ENCODE measurements at places on chromosomes 4 and X.

DNA sequence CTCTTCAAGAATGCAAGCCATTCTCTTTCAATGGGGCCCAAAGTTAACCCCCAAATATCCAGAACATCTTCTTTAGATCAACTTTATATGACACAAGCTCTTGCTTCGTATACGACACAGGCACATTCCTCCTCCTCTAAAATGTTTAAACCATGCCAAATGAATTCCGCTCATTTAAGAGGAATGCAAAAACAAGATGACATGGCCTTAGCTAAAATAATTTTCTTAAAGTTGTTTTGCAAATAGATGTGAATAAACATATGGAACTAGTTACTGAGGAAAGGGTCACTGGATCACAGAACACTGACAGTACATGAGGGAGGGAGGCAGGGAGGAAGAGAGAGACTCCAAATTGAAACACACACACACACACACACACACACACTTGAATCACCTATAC is 97.4 kb downstream of the RASL11B start:
- no peak for DNase-seq

- no peak for DNase-seq
Observed at GRCh38 chr4:150181536-150181935, 103.3 kb downstream of the DCLK2 start.

GRCh38 chrX:15271757-15272156 is 1.9 kb upstream of the ASB9 start:
- no peak for DNase-seq

GRCh38 chr4:124703154-124703553 is 9.4 kb downstream of the ANKRD50 start:
- no peak for DNase-seq

DNA sequence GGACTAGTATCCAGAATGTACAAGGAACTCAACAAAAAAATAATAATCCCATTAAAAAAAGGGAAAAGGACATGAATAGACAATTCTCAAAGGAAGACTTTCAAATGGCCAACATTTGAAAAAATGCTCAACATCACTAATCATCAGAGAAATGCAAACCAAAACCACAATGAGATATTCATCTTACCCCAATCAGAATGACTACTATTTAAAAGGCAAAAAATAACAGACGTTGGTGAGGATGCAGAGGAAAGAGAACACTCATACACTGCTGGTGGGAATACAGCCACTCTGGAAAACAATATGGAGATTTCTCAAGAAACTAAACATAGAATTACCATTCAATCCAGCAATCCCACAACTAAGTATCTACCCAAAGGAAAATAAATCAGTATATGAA is 133.1 kb downstream of the KDR start:
- no peak for DNase-seq

DNA sequence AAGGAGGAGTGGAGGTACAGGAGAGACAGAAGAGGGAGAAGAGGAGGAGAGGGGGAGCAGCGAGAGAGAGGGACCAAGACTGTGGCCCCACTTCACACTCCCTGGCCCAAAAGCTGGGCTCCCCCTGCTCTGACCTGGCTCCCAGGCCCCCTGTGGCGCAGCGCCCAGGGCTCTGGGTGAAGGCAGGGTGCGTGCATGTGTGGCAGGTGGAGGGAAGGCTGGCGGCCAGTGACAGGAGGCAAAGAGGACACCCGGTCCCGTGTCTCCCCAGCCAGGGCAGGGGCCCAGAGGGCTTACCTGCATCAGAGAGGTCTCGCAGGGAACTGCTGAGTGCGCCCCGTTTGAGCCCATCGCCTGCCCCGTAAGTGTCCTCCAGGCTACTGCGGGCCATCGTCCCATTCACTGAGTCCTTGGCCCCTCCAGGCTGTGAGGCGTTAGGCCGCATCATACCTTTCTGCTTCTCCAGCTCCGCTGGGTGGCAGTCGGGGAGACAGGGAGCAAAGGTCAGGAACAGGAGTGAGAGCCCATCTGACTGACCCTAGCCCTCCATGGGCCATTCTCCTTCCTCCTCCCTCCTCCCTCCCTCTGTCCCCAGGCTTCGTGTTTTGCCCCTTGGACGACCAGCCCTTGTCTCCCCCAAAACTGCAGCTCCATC is 11.1 kb upstream of the KDM5C start:
- no peak for DNase-seq

GRCh38 chr4:147104768-147105167 is 159.1 kb upstream of the TTC29 start:
- no peak for DNase-seq

GRCh38 chr4:72375073-72375736 is 193.8 kb downstream of the ADAMTS3 start:
- DNase-seq: no peak

- DNase-seq: no peak
Observed at GRCh38 chr4:129839687-129840086, 743.7 kb downstream of the C4orf33 start.

- DNase-seq: no peak
Observed at GRCh38 chrX:124228849-124229248, 103.6 kb upstream of the TEX13D start.

- DNase-seq: no peak
Observed at GRCh38 chr4:41713768-41714167, 34.8 kb downstream of the PHOX2B start.

DNA sequence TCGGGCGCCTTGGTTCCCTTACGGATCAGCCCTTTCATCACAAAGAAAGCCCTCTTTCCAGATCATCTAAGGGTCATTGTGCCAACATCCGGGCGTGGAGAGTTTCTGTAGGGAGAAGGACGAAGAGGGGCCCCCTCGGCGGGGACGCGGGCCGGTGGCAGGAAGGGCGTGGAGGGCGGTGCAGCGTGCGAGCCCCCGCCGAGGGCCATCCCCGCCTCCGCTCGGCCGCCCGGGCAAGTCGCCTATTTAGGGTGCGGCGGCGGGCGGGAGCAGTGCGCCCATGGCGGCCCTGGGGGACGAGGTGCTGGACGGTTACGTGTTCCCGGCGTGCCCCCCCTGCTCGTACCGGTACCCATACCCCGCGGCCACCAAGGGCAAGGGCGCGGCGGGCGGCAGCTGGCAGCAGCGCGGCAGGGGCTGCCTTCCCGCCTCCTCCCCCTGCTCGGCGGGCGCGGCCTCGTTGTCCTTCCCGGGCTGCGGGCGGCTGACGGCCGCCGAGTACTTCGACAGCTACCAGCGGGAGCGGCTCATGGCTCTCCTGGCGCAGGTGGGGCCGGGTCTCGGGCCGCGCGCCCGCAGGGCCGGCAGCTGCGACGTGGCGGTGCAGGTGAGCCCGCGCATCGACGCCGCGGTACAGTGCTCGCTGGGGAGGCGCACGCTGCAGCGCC is at the start of gene ZAR1:
ZAR1 (plus strand) TSS at position 241 of the 668 bp plus-strand sequence; CDS start at position 281, 40 bp downstream.
- no peak for DNase-seq

- no peak for DNase-seq
Observed at GRCh38 chrX:42437211-42437610, 340.8 kb downstream of the PPP1R2C start.

DNA sequence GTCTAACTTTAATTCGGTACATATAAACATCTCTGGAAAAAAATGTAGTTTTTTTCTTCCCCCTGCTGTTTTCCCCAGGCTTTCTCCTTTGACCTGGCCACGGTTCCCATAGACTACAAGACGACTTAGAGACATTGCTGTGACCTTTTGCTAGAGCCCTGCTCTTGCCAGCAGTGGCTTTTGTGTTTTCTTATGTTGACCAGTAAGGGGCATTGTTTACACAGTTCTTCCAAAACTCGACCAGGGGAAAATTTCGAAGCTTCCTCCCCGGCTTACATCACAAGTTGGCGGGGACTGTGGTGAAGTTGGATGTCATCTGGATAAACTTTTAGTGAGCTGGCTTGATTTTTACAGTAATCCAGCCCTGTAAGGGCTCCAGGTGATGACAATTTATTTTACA is 9.3 kb downstream of the CCDC160 start:
- no peak for DNase-seq

DNA sequence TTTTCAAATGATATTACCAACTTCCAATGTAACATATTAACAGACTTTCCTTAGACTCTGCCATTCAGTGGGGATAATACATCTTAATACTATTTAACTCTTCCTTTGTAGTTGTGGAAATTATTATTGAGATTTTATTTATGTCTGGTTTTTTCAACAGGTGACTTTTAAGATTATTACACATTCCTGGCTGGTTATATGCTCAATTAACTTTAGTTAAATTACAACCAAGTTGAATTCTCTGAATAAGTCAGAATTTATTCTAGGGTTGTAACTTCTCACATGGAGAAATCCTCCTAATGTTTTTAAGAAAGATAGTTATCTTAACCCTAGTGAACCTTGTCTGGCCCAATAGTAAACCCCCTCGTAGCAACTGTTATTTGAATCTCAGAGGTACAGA is 107.3 kb downstream of the SLC10A6 start:
- DNase-seq: no peak

DNA sequence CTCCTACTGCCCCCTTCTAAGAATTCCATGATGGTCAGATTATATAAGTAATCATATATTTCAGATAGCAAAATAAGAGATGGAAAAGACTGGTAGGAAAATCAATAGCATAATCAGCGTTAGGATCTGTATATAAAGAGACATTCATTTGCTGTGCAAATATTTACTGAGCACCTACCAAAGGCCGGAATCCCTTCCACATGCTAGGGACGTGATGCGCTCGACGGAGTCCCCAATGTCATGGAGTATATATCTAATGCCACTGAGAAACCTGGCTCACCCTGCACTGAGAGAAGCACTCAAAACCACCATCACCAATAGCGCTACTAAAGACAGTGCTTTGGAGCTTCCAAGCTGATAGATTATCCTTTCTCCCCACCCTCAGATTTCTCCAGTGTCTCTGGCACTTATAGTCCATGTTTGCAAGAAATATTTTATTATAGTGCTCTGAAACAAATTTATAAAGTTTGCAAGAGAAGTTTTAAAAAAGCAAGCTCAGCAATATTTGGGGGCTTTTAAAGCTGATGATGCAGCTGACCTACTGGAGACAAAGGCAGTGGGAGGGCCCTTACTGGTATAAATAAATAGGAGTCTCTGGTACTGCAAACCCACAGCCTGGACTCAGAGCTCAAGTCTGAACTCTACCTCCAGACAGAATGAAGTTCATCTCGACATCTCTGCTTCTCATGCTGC is at the start of gene CXCL13:
CXCL13 (plus strand) TSS at position 611 of the 693 bp plus-strand sequence; CDS start at position 657, 46 bp downstream.
- no peak for DNase-seq

DNA sequence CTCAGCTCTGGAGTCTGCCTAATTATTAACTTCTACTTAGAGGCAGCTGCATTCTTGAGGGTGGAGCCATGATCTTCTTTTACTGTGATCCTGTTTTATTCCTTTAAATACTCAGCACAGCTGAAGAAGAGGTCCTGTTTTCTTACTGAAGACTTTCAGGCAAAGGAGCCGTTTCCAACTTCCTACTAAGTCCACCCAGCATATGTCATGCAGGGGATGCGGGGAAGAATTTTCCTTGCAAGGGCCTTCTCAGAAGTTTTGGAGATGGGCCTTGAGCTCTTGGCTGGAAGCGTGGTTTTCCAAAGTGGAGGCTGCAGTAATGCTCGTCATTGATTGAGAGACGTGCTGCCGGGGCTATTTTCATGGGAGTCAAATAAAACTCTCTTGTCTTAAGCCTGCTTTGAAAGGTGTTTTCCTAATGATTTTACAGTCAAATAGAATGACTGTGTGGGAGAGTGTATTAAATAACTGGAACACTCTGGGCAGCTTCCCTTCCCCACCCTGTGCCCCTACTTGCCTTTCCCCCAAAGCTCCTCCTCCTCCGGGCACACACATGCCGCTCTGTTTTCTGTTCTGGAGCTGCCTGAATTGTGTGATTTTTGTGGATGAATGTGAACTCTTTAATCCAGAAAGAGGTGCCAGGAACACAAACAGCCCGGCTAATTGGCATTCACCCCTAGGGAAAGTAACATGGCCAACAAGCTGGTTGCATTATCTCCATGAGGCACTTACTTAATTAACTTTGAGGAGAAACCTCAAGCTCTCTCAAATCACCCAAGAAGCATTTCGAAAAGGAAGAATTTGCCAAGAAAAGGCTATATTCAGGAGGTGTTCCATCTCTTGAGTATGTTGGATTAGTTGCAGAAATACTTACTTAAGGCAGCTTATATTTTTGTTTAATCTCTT is 28.1 kb downstream of the FGF2 start:
- no peak for DNase-seq

DNA sequence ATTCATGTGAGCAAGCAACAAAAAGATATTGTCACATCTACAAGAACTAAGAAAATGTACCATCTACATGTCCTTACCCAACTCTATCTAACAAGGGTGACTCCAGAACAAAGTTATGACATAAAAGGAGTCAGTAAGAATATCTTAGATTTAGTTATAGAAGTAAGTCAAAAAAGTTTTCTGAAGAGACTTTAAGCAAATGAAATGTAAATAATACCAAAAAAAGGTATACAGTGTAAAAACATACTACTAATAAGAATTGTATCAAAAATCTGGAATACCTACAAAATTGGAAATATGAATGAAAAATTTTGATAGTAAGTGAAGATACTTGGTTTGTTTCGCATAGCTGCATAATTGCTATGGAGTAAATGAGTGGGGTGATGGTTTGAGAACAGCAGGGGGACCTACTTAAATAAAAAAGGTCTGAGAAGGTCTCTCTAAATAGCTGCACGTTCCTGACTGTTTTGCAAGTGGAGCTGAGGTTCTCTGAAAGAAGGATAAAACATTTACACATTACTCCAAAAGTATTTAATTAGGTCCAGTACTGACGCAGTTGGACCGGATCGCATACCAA is 51.0 kb upstream of the ENPP6 start:
- no peak for DNase-seq

DNA sequence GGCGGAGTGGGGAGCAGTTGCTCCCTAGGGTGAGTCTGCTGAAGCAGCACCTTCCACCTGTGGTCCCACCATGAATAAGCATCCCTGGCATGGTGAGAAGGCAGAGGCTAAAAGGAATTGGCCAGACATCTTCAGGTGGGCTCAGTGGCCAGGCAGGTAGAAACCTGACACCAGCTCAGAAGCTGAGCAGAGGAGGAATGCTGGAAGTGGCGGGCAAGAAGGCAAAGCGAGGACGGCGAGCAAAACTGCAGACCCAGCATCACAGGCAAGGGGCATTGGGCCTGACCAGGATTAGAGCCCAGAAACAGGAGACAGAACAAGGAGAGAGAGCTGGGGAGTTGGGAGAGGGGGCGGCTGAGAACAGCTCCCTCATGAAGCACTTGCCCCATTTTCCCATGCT is 25.3 kb downstream of the TSC22D3 start:
- no peak for DNase-seq

GRCh38 chr4:73998040-73999011 is at the start of gene CXCL5:
Gene CXCL5 (minus strand): TSS chr4:73998677. CDS start chr4:73998581, 96 bp downstream.
- DNase-seq: no peak

DNA sequence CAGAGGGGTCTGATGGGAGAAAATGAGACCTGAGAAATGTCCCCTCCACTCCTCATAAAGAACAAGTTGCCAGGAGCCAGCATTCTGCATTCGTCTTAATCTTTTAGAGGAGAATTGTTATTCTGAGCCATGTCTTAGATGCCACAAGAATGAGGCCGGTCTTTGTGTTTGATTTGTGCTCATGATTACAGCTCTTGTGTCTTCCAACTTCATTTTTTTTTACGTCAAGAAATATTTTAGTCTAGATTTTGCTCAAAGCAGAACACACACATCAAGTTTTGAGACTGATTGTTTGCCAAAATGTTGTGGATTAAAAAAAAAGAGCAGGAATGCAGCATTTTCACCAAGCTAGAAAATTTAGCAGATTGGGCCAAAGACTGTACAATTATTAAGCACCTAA is 130.6 kb upstream of the PITX2 start:
- DNase-seq: no peak

- DNase-seq: no peak
Observed at GRCh38 chrX:45295259-45295986, 94.7 kb upstream of the DIPK2B start.

- DNase-seq: no peak
Observed at GRCh38 chr4:83356899-83357661, 22.4 kb upstream of the HPSE start.

GRCh38 chr4:77617203-77617602 is 11.6 kb downstream of the CXCL13 start:
- no peak for DNase-seq

GRCh38 chr4:139857021-139857420 is 191.4 kb downstream of the MGST2 start:
- DNase-seq: no peak

Data from cerebellar nuclear complex (tissue), 1 donor.